Right kidney (tissue), 9 donors: ENCODE measurements at places on chromosomes 13 and 19.

DNA sequence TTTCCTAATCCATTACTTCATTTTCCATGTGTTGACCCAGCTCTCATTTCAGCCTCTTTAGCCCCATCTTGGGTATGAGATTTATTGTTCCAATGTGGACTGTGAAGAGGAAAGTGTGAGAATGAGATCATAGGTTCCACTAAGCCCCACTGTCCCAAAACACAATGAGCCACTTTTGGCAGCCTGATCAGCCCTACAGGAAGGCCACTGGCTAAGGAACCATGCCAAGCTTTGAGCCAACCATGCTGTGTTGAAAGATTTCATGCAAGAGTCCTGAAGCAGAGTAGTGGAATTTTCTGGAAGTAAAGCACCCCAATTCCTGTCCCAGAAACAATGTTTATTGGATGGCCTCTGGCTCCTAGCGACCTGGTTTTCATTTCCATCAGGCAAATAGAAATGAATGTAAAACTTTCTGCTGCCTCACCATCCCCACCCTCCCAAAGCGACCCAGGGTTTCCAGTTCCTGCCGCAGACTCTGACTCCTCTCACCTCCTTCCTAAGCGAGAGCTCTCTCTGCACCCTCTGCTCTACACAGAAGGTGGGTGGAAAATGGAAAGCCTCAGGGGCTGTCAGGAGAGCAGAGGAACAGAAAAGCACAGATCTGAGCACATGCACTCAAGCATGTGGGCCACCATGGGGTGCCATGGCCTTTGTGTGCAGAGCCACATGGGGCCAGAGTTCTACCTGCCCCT is 73.1 kb downstream of the KCTD12 start:
- DNase-seq: no peak

GRCh38 chr13:50410921-50411746 is 395.9 kb downstream of the KCNRG start:
- DNase-seq: no peak

DNA sequence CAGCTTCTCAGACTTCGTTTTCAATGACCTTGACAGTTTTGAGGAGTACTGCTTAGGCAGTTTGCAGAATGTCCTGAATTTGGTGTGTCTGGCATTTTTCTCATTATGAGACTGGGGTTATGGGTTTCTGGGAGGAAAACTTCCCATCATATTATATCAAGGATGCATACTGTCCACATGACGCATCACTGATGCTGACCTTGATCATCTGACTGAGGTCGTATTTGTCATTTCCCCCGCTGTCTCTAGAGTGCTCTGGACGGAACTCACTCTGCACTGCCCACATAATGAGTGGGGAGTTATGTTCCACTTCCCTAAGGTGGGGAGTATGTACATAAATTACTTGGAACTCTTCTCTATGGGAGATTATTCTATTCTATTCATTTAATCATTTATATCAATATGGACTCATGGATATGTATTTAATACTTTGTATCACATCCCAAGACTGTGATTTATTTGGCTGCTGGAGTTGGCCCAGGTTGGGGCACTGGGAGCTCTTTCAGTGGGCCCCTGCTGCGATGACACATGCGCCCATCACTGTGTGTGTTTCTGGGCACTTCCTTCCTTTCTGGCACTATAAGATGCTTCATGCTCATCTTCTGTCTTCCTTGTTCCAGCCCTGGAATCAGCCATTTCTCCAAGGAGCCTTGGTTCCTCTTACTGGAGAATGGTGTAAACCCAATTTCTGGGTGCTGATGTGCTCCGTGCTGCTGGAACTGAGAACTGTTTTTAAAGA is 138.6 kb downstream of the MIPEP start:
- DNase-seq: no peak

GRCh38 chr19:35549174-35549788 is 3.9 kb downstream of the TMEM147 start:
- DNase-seq: peak; percentile 48

- no peak for DNase-seq
These were observed 1653.0 kb upstream of the MIR17HG start for GRCh38 chr13:89694451-89694850.

DNA sequence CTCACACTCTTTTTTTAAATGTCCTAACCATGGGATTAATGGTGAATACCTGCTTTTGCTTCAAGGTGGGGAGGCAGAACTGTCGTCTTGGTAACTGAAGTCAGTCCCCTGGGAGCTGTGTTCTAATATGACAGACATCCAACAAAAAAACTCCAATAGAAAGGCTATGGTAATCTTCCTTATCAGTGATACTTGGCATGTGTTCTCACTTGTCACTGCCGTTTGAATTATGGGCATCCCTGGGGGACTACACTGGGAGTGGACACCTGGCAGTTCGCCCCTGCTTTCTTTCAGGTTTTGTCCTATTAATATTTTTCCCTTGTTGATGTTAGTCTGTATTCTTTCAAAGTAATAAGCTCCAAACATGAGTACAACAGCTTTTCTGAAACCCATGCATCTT is 252.6 kb downstream of the SLITRK5 start:
- DNase-seq: no peak

DNA sequence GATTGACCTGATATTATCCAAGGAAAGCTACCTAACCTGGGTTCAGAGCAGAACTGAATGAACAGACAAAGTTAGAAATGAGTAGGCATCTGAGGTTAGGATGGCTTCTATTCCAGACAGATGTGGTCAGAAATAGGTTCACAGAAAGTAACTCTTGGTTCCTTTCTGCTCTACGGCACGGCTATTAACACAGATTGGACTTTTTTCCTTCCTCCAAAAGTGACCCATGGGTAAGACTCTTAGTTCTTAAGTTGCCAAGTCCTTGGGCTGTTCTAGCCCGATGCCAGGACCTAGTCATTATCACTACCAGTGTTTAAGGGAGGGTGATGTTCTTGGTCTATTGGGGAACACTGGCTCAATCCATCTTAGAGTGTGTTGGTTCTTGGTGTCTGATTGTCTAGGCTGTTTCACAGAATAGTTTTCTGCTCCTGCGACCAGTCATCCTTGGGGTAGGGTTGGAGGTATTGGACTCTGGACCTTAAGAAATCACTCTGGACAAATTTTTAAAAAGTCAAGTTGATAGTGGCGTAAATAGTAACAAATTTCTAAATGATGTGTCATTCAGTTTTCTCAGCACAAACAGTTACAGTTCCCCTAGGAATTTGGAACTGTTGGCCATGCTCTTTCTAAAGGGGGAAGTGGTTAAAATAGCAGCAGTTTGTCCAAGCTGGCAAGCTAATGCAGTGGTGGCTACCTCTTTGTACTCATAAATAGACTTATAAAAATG is 60.1 kb upstream of the MYCBP2 start:
- DNase-seq: no peak

DNA sequence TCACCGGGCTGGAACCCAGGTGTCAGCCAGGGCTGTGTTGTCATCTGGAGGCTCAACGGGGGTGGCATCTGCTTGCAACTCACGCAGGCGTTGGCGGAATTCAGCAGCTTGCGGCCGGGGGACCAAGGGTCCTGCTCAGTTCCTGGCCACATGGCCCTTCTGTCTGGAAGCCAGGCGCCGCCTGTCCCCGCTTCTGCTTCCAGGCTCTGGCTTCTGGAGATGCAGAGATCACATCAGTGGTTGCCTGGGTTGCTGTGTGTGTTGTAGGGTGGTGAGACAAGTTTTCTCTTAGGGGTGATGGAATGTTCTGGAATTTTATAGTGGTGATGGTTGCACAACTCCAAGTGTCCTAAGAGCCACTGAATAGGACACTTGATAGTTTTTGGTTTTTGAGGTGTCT is 5.0 kb downstream of the ADAT3 start:
- no peak for DNase-seq

GRCh38 chr13:47179321-47179720 is 282.5 kb upstream of the HTR2A start:
- no peak for DNase-seq

DNA sequence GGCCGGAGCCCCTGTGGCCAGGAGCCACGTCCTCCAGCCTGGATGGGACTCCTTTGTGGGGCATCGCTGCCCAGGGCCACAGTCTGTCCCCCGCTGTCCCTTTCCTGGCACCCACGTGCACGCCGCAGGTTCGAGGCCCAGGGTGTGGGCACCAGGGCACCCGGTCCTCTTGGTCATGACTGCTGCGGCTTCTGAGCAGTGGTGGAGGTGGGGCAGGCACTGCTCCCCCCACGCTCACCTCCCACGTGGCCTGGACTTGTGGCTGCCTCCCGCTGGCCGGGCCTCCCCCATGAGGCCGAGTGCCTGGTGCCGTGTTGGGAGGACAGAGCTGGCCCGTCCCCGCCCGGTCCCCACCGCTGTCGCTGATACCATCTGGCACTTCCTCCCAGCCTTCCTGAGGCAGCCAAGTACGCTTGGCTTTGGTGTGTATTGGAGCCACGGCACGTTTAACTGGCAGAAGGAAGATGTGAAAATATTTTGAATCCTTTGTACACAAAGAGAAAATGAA is 12.8 kb downstream of the SPPL2B start:
- DNase-seq: no peak

DNA sequence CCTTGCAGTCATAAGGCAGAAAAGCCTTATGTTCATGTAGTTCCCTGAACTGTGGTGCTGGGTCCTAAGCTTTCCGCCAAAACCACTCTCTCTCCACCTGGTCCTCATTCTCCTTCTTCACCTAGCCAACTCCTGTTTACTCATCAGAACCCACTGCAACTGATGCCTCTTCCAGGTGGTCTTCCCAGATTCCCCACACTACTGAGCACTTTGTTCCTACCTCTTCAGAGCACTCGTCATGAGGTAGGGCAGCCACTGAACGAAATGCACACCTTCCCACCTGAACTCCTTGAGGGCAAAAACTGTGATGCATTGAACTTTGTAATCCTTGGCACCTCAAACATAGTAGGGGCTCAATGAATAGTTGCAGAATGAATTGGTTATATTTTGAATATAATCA is 100.4 kb downstream of the DOCK9 start:
- DNase-seq: no peak

DNA sequence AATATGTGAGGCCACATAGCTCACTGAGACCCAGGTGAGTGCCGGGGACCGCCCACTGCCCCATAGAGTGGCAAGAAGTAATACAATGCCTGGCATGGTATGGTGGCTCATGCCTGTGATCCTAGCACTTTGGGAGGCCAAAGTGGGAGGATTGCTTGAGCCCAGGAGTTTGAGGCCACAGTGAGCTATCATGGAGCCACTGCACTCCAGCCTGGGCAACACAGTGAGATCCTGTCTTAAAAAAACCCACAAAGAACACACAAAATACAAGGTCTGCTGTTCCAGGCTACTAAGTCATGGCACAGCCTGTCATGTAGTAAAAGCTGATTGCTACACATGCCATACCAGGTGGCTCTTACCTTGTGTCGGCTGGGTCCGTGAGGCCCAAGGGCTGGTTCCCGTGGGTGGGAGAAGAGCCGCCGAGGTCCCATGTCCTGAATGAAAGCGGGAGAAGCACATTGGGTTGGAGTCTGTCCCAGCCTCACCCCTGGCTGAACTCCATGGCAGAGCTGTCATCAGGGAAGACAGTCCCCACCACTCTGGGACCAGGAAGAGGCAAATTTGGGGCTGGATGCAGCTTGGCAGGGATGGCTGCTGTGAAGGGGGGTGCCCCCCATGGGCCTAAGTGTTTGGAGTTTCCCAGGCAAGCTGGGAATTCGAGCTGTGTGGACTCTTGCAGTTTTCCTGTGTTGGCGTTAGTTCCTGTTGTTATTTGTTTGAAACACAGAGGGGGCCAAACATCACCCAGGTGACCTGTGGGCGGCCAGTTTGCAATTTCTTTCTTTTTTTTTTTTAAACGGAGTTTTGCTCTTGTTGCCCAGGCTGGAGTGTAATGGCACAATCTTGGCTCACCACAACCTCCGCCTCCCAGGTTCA is 3.2 kb upstream of the FDX2 start:
- DNase-seq: no peak

DNA sequence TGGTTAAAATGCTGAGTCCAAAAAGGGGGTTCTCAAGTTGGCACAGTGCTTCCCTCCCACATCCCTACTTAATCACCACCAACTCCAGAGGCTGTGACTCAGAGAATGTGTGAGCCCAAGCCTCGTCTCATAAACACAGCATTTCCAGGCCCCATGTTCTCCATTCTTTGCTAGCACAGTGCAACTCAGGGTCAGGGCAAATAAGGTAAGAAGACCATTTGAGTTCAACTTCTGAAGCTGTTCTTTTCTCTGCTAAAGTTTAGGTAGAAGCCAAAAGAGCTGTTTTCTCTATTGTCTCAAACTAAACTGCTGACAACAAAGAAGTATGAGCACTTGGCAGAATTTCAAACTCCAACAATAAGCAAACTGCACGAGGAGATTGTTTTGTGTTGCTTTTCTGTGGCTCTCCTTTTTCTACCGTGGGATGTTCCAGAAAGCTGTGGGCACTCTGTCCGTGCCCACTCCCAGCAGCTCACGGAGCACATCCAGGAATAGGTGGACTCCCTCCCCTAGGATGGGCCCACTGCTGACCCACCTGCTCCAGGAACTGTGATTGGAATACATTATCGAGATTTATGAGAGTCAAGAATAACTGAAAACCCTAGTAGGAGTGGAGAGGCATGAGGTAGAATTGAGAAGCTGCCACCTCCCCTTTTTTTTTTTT is 494.3 kb downstream of the COG6 start:
- DNase-seq: no peak

DNA sequence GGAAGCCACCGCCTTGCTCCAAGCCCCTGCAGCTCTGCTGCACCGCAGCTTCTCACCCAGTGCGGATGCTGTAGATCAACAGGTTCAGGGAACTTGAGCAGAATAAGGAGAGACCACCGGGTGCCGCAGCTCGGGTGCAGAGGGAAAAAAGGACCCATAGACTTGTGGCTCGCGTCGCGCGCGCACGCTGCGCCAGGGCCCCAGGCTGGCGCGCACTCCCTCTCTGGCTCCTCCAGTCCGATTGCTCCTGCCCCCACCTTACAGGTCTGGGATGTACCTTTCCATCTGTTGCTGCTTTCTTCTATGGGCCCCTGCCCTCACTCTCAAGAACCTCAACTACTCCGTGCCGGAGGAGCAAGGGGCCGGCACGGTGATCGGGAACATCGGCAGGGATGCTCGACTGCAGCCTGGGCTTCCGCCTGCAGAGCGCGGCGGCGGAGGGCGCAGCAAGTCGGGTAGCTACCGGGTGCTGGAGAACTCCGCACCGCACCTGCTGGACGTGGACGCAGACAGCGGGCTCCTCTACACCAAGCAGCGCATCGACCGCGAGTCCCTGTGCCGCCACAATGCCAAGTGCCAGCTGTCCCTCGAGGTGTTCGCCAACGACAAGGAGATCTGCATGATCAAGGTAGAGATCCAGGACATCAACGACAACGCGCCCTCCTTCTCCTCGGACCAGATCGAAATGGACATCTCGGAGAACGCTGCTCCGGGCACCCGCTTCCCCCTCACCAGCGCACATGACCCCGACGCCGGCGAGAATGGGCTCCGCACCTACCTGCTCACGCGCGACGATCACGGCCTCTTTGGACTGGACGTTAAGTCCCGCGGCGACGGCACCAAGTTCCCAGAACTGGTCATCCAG is 964 bp downstream of the PCDH17 start:
- peak; percentile 86 for DNase-seq

DNA sequence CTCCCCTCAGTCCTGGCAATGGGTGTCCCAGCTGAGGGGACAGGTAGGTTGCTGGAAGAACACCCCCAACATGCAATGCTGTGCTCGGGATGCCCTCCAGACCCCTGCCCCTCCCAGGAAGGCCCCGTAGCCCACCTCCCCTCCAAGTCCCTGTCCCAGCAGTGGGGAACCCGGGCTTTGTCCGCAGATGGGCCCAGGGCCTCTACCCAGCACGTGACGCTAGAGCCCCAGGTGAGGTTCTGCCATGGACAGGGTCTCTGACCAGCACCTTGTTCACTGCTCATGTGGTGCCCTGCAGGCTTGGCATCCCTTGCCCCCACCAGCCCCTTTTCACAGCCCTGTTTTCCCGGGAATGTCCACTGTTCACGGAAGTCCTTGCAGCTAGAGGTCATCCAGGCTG is 220.0 kb upstream of the SGCG start:
- no peak for DNase-seq
